ENCODE measurements at places on chromosomes 3 and 15. TPM values are rescaled to one million over a fixed set of nuclear protein-coding genes. Genes with fewer than 3 reads are reported as not detected.

The PIGB gene
- total RNA-seq, result 1.3 TPM

DNA sequence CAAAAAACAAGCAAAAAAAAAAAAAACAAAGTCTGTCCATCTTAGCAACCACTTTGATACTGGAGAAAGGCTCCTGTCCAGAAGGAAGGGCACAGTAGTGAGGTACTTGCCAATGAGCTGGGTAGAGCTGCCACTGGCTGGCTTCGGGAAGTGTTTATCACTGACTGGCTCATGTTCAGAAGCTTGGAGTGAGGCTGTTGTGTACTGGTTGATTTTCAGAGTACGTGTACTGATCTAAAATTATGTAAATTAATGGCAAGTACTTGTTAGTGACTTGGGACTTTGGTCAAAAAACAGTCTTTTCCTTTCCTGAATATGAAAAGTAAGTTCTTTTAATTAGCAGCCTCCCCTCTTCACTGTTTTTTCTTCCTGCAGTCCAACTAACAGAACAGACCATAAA is 979 bp upstream of the ZNF621 start:
- H3K27ac ChIP-seq, result peak overlapping the region; percentile 87
- DNase-seq, result peak; percentile 33
- H3K4me1 ChIP-seq, result peaks cover 12% of the 10 kb centered on the region
- no peaks in the 10 kb centered on the region for H3K27me3 ChIP-seq

DNA sequence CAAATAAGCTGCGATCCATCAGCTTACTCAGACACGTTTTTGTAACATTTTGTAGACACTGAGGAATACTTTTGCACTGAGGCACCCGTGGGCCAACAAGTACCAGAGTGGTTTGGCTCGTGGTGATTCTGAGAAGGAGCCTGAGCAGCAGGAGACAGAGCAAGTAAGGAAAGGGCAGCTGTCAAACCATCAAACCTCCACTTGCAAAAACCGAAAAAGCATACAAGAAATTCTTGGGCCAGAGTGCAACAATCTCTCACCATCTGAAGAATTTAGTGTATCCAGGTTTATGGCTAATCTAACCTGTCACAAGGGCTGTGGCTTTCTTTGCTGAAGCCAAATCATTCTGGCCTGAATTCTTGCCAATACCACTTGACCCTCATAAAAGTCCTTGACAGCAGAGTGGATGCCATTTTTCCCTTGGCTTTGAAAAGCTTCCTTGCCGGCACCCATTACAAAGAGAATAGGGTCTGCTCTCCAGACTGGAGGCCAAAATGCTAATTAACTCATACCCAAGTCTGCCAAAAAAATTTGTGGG is 56.7 kb downstream of the MYO1E start:
- DNase-seq, result no peak
- no peaks in the 10 kb centered on the region for H3K27me3 ChIP-seq
- H3K27ac ChIP-seq, result no peak overlapping the region
- peaks cover 23% of the 10 kb centered on the region for H3K4me1 ChIP-seq
- no peaks in the 10 kb centered on the region for H3K36me3 ChIP-seq
- no peak overlapping the region for H3K4me3 ChIP-seq

The B3GALNT1 gene
- total RNA-seq, result not detected

DNA sequence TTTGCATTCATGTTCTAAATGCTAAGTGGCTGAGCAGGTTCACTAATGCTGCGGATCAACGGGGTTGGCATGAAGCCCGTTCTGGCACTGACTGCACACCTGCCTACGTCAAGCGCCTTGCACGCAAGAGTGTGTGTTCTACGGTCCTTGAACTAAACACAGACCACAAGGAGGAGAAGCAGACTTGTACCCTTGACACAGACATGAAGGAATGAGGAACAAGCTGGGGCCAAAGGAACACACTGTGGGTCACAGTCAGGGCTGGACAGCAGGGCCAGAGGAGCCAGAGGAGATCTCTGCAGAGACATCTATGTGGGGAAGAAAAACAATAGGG is 48.0 kb upstream of the LDHAL6B start:
- H3K36me3 ChIP-seq, result peaks cover 47% of the 10 kb centered on the region
- no peaks in the 10 kb centered on the region for H3K27me3 ChIP-seq
- H3K4me1 ChIP-seq, result no peaks in the 10 kb centered on the region
- H3K4me3 ChIP-seq, result no peak overlapping the region

GRCh38 chr3:51671734-51672475 is 853 bp downstream of the TEX264 start:
- H3K36me3 ChIP-seq, result no peaks in the 10 kb centered on the region
- peaks cover 24% of the 10 kb centered on the region for H3K4me1 ChIP-seq
- no peaks in the 10 kb centered on the region for H3K27me3 ChIP-seq
- peak overlapping the region; percentile 96 for H3K27ac ChIP-seq
- H3K4me3 ChIP-seq, result peak overlapping the region; percentile 95

DNA sequence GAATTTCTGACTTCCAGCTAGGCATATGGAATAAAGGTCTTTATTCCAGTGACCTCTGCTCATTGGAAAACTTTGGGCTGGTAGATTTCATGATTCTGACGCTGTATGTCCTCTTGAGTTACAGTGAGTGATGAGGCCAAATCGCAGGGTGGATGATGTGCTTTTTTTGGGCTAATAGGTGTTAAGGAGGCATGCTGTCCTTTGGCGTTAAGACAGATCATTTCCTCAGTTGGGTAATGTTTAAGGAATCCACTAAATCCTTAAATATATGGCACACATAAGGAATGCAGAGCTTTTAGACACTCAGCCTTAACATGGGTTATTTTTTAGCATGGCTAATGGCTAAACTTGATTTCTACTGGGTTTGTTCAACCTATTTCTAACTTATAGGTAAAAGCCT is 87.9 kb downstream of the LPP start:
- peak; percentile 41 for DNase-seq
- H3K4me1 ChIP-seq, result peaks cover 40% of the 10 kb centered on the region
- H3K27ac ChIP-seq, result peak overlapping the region; percentile 87
- H3K4me3 ChIP-seq, result no peak overlapping the region
- H3K27me3 ChIP-seq, result no peaks in the 10 kb centered on the region

GRCh38 chr15:89514596-89515406 is 18.4 kb upstream of the RHCG start:
- H3K4me1 ChIP-seq, result no peaks in the 10 kb centered on the region
- no peak overlapping the region for H3K27ac ChIP-seq
- DNase-seq, result no peak

DNA sequence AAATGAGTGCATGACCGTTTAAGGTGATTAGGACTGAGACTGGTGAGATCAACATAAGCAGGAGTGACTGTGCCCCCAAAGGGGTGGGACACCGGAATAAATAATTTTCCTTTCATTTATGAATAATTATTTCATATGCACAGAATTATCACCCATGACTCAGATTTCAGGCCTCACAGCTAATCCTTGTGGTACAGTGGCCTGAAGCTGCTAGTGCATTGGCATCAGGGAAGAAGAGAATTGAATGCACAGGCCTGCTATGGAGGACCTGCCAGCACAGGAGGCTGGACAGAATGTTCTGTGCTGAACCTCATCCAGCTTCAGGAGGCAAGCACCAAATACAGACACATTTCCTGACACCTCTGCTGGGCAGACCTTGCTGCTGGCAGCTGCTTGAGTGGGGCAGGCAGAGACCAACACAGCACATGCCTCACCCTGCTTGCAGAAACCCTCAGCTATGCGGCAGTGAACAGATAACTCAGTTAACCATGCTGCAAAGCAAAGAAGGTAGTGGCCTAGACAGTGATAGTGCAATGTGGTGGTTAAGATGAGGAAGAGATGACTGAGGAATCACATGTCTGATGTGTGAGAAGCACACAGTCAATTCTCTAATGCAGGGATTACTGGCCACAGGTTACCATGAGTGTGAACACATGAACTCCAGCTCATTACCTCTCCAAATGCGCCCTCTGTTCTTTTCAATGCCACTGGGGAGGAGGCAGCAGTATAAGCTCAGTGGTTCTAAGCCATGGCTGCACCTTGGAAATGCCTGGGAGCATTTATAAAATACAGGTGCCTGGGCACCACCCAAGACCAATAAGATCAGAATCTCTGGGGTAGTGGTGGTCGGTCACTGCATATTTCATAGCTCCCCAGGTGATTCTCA is 68.1 kb upstream of the SCN5A start:
- DNase-seq, result no peak
- no peak overlapping the region for H3K27ac ChIP-seq
- no peaks in the 10 kb centered on the region for H3K36me3 ChIP-seq
- H3K27me3 ChIP-seq, result no peaks in the 10 kb centered on the region
- no peak overlapping the region for H3K4me3 ChIP-seq
- H3K4me1 ChIP-seq, result no peaks in the 10 kb centered on the region

GRCh38 chr15:77611767-77612166 is 20.9 kb downstream of the LINGO1 start:
- no peak overlapping the region for H3K4me3 ChIP-seq
- no peak overlapping the region for H3K27ac ChIP-seq
- no peaks in the 10 kb centered on the region for H3K36me3 ChIP-seq
- no peaks in the 10 kb centered on the region for H3K4me1 ChIP-seq

- H3K4me1 ChIP-seq, result no peaks in the 10 kb centered on the region
- no peaks in the 10 kb centered on the region for H3K36me3 ChIP-seq
- H3K4me3 ChIP-seq, result no peak overlapping the region
- H3K27me3 ChIP-seq, result no peaks in the 10 kb centered on the region
- DNase-seq, result no peak
Measured at GRCh38 chr3:151918253-151919029, 45.0 kb downstream of the SUCNR1 start.

- H3K27ac ChIP-seq, result no peak within 1 kb of the TSS
- DNase-seq, result no peak
- H3K4me3 ChIP-seq, result no peak within 1 kb of the TSS
Measured at GRCh38 chr3:136957751-136958288, at the start of gene IL20RB. Gene IL20RB (plus strand): TSS chr3:136957983. CDS start chr3:136958114, 131 bp downstream.

The MYO1E gene
- total RNA-seq, result 26.0 TPM
